ENCODE measurements at places on chromosomes 6 and 20.

GRCh38 chr6:95093154-95093553 lies 484.2 kb upstream of the MANEA start:
- no peak for DNase-seq

DNA sequence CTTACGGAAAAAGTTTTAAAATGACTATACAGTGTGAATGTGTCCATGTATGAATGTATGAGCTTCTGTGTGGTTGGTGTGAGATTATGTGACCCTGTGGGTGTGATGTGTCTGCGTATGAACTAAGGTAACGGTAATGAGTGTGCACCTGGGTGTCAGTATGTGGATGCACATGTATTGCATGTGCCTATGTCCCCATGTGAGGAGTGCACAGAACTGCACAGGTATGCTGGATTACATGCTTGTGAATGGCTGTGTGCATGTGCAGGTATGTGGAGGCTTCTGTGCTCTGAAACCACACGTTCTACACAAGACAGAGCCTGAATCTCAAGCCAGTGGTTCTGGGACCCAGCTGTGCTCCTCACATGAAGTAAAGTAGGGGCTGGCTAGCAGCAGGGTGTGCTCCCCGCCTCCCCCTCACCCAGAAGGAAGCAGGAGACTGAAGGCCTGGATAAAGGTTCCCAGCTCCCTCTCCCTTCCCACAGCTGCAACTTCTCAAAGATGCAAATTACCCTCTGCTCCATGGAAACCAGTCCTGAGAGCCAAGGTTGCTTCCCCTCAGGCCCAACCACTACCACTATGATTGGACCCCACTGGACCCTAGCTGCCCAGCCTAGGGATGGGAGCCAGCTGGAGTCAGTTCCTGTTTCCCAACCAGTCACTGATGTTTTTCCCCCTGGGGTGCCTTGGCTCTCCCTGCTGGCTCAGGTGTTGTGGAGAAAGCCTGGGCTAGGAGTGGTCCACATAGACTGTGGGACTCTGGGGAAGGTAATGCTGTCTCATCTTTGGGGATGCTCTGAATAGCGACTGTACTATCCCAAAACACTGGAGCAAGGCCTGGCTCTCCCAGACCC lies 24.8 kb upstream of the SPDEF start:
- DNase-seq = no peak

DNA sequence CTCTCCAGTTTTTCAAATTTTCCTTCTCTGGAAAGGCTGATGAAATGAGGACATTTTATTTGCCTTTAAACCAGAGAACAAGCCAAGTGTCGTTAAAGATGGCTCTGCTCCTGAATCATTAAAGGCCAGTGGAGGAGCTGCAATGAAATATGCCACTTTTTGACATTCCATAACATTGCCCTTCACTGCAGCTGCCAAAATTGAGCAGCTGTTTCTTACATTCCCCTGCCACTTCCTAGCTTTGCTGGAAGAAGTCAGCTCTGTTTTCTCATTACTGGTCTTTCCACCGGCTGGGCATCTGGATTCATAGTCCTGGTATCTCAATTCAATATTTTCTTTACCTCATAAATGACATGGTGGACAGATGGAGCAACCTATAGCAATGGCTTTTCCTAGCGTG lies 45.5 kb upstream of the NRN1 start:
- DNase-seq = no peak

DNA sequence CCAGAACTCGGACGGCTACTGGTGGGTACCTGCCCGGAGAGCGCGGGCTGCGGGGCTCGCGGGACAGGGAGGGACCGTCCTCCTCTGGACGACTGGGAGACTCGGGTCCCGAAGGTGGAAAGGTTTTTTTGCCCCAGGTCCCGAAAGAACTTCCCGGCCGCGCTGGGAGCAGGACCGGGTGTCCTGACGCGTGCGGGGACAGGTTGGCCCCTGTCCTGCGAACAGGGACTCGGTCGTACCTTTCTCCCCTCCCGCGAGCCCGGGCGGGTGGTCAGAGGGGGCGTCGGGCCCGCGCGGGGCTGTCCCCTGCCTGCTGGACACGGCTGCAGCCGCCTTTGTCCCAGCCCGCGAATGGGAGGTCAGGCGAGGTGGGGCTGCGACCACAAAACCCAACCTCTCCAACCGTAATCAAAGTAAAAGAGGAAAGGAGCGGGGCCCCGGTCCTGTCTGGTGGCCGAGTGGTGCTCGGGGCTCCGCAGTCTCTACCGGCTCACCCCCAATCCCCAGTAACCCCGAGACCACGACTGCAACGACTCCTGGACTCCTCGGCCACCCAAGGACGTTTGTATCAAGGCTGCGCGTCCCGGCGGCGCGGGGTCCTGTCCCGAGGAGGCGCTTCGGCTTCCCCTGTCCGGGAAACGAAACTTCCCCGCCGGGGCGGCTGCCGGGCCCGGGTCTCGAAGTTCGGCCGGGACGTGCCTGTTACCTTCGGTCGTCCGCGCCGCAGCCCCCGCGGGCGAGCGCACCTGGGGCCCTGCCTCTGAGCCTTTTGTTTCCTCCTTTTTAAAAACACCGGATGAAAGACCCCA lies 798 bp downstream of the DSP start:
- no peak for DNase-seq

- no peak for DNase-seq
Observed at GRCh38 chr6:9795880-9796279, 619.0 kb downstream of the TFAP2A start.

DNA sequence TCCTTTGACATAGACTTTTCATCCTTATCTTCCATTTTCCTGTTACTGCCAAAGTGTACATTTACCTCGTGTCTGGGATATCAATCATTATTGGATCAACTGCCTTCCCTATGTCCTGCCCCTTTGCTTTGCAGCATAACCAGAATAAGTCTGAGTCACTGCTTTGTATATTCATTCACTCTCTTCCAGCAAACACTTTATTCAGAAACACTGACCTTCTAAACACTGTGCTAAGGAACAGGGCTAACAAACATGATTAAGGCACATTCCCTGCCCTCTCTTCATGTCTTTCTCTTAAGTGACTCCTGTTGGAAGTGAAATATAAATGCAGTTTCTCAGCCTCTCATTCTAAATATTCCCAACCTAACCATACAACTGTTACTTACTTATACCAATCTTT lies 66.9 kb downstream of the COL19A1 start:
- no peak for DNase-seq

GRCh38 chr6:47091886-47092668 lies 49.9 kb upstream of the ADGRF1 start:
- DNase-seq = no peak

DNA sequence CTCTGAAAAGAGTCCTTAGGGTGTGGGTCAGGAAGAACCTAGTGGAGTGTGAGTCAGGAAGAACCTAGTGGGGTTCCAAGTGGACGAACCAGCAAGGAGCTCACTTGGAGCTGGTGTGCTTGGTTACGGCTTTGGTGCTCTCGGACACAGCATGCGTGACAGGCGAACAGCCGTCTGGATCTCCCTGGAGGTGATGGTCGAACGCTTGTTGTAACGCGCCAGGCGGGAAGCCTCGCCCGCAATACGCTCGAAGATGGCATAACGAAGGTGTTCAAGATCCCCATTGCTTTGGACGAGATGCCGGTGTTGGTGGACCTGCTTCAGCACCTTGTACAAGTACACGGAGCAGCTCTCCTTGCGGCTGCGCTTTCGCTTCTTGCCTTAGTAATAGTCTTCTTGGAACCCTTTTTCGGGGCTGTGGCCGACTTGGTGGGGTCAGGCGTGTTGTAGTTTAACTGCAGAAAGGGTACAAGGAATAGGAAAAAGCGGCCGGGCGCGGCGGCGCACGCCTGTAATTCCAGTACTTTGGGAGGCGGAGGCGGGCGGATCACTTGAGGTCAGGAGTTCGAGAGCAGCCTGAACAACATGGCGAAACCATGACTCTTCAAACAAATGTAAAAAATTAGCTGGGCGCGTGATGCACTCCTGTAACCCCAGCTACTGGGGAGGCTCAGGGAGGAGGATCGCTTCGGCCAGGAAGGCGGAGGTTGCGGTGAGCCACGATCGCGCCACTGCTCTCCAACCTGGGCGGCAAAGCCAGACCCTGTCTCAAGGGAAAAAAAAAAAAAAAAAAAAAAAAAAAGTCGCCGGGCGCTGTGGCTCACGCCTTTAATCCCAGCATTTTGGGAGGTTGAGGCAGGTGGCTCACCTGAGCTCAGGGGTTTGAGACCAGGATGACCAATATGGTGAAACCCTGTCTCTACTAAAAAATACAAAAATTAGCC lies 48.0 kb downstream of the OR2B2 start:
- no peak for DNase-seq

GRCh38 chr20:49541733-49542513 lies 26.0 kb downstream of the PTGIS start:
- peak; percentile 50 for DNase-seq

Measured in NCI-H1105 (cell line).